GM19239 (cell line): ENCODE measurements at places on chromosomes 2 and 18.

DNA sequence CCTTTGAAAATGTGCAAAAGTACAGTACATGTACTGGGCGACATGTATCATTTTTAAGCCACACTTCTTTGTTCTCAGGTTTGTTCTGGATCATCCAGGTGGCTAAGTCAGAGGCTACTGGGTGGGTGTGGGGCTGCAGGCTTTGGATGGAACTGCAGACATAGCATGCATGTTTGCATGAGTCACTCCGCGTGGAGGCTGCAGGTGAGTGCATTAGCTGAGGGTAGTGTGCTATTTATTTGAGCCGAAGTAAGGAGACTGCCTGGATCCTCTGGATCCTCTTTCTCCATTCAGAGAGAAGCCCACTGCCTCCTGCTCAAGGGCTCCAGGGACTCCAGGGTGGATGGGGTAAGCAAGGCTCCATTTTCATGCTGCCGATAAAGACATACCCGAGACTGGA, 9.4 kb upstream of the NEURL3 start:
- no peak for DNase-seq

- DNase-seq = no peak
Measured at GRCh38 chr2:44093970-44094369, 74.7 kb upstream of the PPM1B start.

- DNase-seq = no peak
Measured at GRCh38 chr2:216932863-216933548, 73.1 kb upstream of the TNP1 start.

- DNase-seq = no peak
Measured at GRCh38 chr18:42281124-42281523, 326.1 kb downstream of the PIK3C3 start.

- no peak for DNase-seq
Measured at GRCh38 chr2:7692657-7693161, 775.5 kb downstream of the RNF144A start.

DNA sequence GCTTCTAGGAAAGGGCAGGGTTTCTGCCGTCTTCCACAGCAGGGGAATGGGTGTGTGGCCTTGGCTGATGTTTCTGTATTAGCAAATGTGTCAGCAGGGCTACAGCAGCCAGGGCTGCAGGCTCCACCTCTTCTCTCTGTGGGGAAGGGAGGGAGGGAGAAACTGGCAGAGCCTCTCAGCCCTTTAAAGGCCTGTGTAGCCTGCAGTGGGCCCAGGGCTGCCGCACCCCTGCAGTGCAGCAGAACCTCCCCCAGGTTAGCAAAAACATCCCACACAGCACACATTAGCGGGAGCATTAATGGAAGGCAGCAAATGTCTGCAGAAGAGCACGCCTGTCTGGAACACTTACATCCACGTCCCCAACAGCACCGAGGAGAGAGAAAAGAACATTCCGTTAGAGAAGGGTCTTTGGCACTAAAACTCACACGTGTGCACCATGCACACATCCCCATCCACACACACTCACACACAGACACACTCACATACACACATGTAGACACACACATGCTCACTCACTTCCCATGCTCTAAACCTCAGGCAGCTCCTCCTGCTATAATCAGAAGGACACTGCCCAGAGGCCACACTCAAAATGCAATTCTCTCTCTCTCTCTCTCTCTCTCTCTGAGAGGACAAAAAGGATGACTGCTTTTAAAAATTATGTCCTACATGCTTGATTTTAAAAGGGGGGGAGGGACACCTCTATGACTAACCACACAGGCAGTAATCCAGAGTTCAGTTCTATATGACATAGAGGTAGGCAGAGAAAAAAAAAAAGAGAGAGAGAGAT, 24.1 kb downstream of the MRPL35 start:
- DNase-seq = no peak

GRCh38 chr2:158695305-158695704, 99.8 kb upstream of the DAPL1 start:
- no peak for DNase-seq

- no peak for DNase-seq
Measured at GRCh38 chr2:61114147-61114546, 47.8 kb upstream of the C2orf74 start.

GRCh38 chr2:9985531-9986328, 34.2 kb downstream of the GRHL1 start:
- DNase-seq = no peak
